Stimulated activated CD8-positive, alpha-beta memory T cell treated with anti-CD3 and anti-CD28 coated beads, Interleukin-7, amount 100 ng/mL, for 1 hour (primary cell): ENCODE measurements at places on chromosomes 3 and 15.

DNA sequence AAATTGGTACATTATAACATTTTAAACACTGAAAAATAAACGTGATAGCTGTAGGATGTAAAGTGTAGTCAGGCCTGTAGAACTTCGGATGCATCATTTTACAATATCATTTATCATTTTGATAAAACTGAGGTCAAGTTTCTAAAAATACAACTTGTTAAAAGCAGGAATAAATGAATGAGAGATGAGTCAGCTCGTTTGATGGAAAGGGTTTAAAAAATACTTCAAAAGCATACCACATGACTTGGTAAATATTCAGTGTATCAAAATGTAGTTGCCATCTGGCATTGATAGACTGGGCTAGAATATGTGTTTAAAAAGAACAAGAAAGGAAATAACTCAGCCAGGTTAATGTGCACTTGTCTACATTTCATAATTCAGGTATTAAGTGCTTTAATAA lies 357.0 kb downstream of the TIGIT start:
- DNase-seq: no peak

DNA sequence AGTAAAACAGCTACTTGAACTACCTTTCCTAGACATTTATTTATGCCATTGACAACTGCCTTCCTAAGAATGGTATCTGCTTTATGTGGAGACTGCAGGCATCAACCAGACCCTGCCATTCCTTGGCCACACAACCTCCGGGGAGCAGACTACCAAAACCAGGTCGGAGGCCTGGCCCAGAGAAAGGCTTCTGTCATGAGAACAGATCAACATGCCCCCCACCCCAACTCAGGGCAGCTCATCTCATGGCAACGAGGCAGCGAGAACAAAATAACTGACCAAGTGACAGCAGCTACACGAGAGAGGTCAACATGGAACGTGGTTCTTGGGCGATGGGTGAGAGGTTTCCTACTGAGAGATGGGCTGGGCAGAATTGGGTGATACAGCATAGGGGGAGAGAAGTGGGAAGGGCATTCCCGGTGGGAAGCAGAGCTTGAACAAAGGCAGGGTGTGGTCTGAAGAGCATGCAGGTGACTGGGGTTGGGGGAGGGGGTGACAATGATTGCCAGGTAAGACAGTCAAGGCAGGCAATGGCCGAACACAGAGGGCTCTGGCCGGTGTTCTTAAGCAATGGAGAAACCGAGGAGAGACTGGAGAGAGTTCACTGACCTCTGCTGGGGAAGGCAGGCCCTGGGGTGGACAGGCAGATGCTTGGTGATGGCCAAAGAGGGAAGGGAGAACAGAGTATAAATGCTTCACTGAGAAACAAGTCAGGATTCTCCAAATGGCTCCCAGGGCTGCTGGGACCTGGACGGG lies 33.9 kb downstream of the CCDC12 start:
- no peak for DNase-seq

DNA sequence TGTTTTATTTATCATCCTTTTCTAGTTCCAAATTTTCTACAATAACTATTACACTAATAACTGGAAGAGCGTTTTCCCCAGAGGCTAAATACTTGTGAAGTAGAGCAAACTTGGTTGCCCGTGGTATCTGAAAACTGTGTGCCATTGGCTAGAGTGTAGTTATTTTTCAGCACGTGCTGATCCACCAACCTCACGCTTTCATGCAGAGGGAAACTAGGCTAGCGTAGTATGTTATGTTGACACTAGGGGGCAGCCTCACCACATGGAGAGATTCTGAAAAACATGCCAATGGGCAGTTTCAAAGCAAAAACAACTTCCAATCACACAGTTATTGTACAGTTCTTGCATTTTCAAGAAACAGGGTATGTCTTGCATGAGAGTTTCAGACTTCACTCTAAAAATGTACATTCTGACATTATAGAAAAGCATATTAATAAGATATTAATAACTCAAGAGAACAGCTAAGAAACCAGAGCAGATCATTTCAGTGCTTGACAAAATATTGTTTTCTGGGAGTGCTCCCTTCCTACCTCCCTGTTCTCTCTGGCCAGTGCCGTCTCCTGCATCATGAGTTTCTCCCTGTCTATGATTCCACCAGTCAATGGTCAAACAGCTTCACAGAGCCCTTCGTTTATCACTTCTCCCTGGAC lies 39.7 kb downstream of the SPATA12 start:
- DNase-seq: peak; percentile 27

DNA sequence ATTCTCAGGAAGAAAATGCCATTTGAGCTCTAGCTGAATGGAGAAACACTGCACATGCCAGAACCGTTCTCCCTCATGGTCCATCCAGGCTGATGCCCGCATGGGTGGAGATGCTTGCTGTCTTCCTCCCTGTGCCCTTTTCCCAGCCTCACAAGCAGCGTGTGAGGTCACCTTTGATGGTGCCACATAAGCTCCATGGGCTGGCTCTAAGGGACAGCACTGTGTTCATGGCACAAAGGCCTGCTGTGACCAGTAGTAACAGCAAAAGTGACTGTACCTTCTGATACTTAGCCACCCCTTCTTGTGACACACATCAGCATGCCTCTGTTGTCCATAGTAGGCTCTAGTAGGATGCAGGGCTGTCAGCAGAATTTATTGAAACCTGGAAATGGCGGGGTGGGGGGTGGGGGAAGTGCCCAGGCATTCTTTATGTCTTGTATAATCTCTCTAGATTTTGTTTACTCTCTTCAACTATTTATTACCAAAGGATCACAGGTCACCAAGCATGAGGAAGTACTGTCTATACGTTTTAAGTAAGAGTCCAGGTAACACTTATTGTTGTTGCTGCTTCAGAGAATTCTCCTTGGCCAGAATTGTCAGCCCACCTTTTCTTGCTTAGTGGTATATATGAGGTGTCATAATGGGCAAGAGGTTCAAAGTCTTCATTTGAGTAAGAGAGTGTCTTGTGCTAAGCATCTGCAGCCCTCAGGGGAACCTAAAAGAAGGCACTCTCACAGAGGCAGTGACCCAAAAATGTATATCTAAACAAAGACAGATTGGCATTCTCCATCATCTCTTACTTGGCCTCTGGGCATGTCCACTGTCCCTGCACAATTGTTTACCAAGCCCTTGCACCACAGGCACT lies 56.5 kb downstream of the RAB7A start:
- no peak for DNase-seq

DNA sequence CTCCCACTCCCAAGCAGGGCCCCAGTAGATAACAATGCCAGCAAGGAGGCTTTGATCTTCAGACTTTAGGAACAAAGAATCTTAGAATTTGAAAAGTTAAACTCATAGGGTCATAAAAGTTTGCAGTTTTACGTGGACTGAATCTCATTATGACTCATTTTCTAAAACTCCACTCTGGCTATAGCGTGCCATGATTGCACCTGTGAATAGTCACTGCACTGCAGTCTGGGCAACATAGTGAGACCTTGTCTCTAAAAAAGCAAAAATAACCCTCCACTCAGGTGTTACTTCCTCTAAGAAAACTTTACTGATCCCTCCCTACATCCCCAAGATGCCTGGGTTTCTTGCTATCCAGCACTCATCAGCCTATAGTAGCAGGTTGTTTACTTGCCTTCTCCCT lies 104.5 kb downstream of the IL20RB start:
- no peak for DNase-seq

GRCh38 chr3:634511-634910 lies 437.9 kb downstream of the CHL1 start:
- no peak for DNase-seq

- DNase-seq: no peak
Measured at GRCh38 chr3:197317250-197317963, 19.0 kb upstream of the DLG1 start.

DNA sequence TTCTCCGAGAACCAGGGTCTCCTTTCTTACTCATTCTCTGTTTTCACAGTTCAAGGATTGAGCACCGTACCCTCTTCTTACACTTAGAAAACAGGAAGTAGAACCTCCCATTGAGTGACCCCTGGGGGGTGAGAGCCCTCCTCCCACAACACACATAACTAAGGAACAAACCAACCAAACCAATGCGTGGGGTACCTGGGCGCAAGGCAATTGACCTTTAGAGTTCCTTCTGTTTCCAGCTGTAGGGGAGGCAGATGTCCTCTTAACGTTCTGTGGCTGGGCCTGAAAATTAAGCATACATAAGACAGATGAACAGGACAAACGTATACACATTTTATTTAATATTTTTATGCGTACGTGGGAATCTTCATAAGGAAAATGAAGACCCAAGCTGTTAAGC lies 33.5 kb upstream of the TIMP4 start:
- no peak for DNase-seq

DNA sequence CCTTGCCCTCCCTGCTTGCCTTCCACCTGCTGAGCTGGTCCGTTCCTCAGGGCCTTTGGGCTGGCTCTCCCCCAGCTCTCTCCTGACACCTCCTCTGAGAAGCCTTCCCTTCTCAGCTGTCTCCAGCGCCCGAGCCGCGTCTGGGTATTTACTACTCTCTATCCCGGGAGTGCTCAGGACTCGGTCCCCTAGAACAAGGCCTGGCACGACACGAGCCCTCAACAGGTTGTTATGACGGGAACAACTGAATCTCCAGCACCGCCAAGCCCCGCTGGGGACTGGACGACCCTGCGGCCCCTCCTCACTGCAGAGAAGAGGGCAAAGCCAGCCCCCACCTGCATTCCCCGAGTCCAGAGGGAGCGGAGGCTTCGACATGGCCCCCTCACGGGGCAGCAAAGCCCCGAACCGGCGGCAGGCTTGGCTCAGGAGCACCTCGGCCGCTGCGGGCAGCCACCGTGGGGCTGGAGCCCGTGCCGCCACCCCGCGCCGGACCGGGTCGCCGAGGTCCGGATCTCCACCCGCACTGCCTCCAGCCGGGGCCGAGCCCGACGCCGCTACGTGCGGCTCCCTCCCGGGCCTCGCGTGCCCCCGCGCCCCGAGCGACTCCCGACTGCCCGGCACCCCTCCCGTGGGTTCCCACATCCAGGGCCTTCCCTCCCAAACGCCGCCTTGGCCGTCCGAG lies 792 bp downstream of the TPRA1 start:
- no peak for DNase-seq

GRCh38 chr3:97882975-97883598 lies 61.3 kb downstream of the CRYBG3 start:
- no peak for DNase-seq

- DNase-seq: no peak
Measured at GRCh38 chr3:48561045-48561736, 2.4 kb downstream of the UCN2 start.

- no peak for DNase-seq
Measured at GRCh38 chr15:98682992-98683701, 34.8 kb downstream of the IGF1R start.

DNA sequence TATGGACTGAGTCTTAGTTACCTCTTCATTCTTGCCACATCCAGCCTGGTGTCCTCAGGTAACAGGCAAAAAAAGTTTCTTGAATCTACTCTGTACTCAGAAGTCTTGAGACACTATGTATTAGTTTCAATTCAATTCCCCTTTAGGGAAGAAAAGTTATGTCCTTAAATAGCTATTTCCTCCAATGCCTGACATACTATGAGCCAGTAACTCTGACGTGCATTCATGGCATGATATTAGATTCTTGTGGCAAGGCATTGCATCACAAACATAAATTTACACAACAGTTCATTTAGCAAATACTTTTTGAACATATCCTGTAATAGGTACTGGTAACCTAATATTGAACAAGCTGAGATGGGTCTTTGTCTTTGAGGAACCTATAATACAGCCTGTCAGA lies 109.3 kb upstream of the FOXB1 start:
- no peak for DNase-seq

- DNase-seq: no peak
Measured at GRCh38 chr3:42658771-42659390, 5.4 kb downstream of the ZBTB47 start.

DNA sequence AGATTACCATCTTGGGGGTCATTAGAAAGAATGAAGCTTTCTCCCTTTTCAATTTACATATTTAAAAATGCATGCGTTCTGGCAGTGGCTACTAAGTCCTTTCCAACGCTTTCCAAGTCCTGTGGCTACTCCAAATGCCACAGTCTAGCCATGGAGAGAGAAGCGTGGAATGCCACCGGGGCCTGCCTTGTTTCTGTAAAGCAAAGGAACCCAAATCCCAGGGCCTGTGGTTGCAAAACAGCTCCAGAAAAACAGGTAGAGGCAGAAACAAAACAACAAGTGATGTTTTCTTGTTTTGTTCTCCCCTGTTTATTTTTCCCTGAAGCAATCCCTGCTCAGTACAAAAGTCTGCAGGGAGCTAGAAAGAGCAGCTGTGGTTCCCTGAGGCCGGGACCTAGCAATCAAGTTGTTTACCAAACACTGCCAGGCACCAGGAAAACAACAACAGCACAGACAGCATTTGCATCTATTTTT lies 85.5 kb downstream of the FOXP1 start:
- DNase-seq: no peak

- DNase-seq: no peak
Measured at GRCh38 chr3:134104031-134104430, 74.3 kb upstream of the SLCO2A1 start.

DNA sequence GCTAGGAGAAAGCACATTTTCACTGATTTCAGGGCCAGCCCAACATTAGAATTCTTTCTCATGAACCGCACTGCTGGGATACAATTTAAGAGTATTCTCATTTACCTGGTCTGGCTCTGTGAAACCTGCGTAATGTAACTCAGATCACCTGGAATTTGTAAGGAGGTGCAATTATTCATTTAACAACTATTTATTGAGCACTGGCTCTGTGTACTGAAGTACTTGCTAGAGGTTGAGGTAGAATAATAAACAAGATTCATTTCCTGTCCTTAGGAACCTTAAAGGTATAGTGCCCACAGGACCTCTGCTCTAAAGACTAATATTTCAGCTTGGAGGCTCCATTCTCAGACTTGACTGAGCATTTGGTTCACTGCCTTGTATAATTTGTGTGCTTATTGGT lies 242.2 kb upstream of the ZPLD1 start:
- no peak for DNase-seq

- DNase-seq: no peak
Measured at GRCh38 chr3:2579206-2579605, 480.5 kb downstream of the CNTN4 start.

- DNase-seq: no peak
Measured at GRCh38 chr3:171391432-171391831, 68.8 kb downstream of the TNIK start.
